Activated T-helper 1 cell treated with anti-CD3 and anti-CD28 coated beads, Interleukin-12 subunit alpha, Interleukin-12 subunit beta, Interleukin-2, Interleukin-4 antibody, amounts not matched to agents 30 ng/mL and 10 ng/mL and 1 ng/mL, durations not matched to agents 14 hours and 24 hours and 36 hours (primary cell): ENCODE measurements at places on chromosomes 6 and 20. TPM values are rescaled to one million over a fixed set of nuclear protein-coding genes. Genes with fewer than 3 reads are reported as not detected.
A peak's percentile ranks its signal among the peaks of the same experiment; 100 is the strongest.

- peak; percentile 80 for DNase-seq
- peaks cover 21% of the 10 kb centered on the region for H3K36me3 ChIP-seq
- H3K27me3 ChIP-seq = peaks cover 3% of the 10 kb centered on the region
- H3K4me1 ChIP-seq = peaks cover 56% of the 10 kb centered on the region
- H3K4me3 ChIP-seq = peak overlapping the region; percentile 99
- peak overlapping the region; percentile 100 for H3K27ac ChIP-seq
These were observed 36.9 kb downstream of the HFE start for GRCh38 chr6:26123947-26124780.

GRCh38 chr20:32538526-32538939 is 46.6 kb downstream of the NOL4L start:
- peak overlapping the region; percentile 69 for H3K4me3 ChIP-seq
- DNase-seq = no peak
- peak overlapping the region; percentile 98 for H3K27ac ChIP-seq
- peaks cover 6% of the 10 kb centered on the region for H3K36me3 ChIP-seq
- H3K27me3 ChIP-seq = no peaks in the 10 kb centered on the region
- peaks cover 77% of the 10 kb centered on the region for H3K4me1 ChIP-seq

- H3K4me1 ChIP-seq = peaks cover 22% of the 10 kb centered on the region
- H3K27ac ChIP-seq = no peak overlapping the region
- no peak for DNase-seq
- H3K36me3 ChIP-seq = peaks cover 2% of the 10 kb centered on the region
These were observed 143.1 kb upstream of the SASH1 start for GRCh38 chr6:148199584-148199983.

GRCh38 chr6:27129095-27129815 is 118.2 kb upstream of the PRSS16 start:
- peaks cover 33% of the 10 kb centered on the region for H3K4me1 ChIP-seq
- no peak for DNase-seq
- H3K27ac ChIP-seq = peak overlapping the region; percentile 8

DNA sequence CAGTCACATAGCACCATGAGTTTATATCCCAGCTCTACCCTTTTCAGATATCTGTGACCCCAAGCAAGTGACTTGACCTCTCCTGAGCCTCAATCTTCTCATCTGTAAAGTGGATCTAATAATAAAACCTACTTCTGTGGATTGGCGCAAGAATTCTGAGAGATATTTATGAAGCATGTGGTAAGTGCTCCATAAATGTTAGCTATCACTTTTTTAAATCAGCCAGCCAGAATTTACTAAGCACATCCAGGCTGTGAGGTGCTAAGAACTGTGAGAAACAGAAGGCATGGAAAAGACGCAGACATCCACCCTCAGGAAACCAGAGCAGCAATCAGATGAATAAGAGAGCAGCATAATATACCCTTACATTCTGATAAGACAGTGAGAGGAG is 862 bp downstream of the C20orf96 start:
- peaks cover 25% of the 10 kb centered on the region for H3K4me1 ChIP-seq
- H3K27me3 ChIP-seq = no peaks in the 10 kb centered on the region
- H3K36me3 ChIP-seq = peaks cover 3% of the 10 kb centered on the region
- H3K27ac ChIP-seq = peak overlapping the region; percentile 74
- no peak overlapping the region for H3K4me3 ChIP-seq
- no peak for DNase-seq

DNA sequence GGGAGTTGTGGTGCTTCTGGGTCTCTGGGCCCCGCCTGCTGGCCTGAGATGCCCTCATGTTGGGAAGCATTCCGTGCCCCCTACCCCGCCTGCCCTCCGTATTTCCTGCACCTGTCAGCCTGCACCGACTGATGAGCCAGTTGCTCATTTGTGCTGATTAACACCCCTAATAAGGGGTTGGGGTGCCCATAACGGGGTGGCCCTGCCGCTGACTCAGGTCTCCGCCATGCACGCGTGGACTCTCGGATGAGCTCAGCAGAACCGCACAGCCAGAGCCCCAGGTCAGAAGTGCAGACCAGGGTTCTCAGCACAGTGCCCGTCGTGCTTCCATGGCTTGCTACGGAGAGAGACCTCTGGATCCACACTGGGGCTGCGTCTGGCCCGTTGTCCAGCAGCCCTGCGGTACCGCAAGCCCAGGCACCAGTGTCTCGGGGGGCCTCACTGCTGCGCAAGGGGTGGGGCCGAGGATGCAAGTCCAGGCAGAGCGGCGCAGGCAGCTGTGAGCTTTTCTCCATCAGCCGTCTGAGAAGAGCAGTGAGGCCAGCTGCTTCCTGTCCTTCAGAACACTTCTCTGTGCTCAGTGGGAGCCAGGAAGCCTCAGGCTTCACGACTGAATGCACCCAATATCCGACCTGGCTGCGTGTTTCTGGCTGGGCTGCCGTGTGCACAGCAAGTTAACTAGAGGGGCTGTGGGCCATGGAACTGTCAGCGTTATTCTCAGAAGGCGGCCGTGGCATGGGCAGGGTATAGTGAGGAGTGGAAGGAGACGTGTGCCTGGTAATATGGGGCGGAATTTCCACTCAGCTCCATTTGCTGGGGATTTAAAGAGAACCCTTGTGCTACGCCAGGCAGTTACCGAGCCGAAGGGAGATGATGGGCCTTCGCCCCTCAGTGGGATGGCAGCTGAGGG is 18.6 kb downstream of the MTG2 start:
- no peaks in the 10 kb centered on the region for H3K27me3 ChIP-seq
- no peak overlapping the region for H3K27ac ChIP-seq
- no peak for DNase-seq
- H3K36me3 ChIP-seq = peaks cover 31% of the 10 kb centered on the region

GRCh38 chr6:2821554-2821953 is 20.1 kb downstream of the SERPINB1 start:
- peaks cover 20% of the 10 kb centered on the region for H3K36me3 ChIP-seq
- no peak for DNase-seq
- no peak overlapping the region for H3K4me3 ChIP-seq
- peaks cover 48% of the 10 kb centered on the region for H3K4me1 ChIP-seq
- H3K27me3 ChIP-seq = no peaks in the 10 kb centered on the region
- H3K27ac ChIP-seq = no peak overlapping the region

GNAS-AS1 gene
- total RNA-seq = 1.4 and 1.7 TPM in 2 replicates

DNA sequence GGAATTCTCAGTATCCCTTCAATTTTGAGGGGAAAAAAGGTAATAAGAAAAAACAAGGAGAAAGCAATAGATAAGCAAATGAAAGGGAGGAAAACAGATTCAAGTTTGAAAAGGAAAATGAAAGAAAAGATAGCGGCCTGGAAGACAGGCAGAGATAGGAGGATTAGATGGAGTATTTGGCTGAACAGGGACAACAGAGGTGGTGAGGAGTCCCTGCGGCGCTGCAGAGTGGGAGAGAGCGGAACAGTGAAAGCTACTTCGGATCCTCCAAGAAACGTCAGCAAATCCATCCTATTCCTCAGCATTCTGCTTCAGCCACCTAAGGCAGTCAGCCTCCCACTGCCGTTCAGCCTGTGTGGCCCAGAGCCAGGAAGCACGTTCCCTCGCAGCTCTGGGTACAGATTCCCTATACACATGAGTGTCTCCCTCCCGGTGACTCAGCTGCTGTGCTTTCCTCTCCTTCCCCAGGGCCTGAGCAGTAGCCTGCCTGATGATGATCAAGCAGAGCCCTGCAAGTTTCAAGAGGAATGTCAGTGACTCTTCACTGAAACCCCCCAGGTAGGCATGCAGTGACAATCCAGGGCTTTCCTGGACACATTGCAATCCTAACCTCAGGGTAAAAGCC is 43.4 kb upstream of the CDYL start:
- no peak overlapping the region for H3K27ac ChIP-seq
- no peak for DNase-seq
- H3K36me3 ChIP-seq = no peaks in the 10 kb centered on the region
- H3K27me3 ChIP-seq = peaks cover 6% of the 10 kb centered on the region
- H3K4me1 ChIP-seq = peaks cover under 1% of the 10 kb centered on the region
- H3K4me3 ChIP-seq = no peak overlapping the region

DNA sequence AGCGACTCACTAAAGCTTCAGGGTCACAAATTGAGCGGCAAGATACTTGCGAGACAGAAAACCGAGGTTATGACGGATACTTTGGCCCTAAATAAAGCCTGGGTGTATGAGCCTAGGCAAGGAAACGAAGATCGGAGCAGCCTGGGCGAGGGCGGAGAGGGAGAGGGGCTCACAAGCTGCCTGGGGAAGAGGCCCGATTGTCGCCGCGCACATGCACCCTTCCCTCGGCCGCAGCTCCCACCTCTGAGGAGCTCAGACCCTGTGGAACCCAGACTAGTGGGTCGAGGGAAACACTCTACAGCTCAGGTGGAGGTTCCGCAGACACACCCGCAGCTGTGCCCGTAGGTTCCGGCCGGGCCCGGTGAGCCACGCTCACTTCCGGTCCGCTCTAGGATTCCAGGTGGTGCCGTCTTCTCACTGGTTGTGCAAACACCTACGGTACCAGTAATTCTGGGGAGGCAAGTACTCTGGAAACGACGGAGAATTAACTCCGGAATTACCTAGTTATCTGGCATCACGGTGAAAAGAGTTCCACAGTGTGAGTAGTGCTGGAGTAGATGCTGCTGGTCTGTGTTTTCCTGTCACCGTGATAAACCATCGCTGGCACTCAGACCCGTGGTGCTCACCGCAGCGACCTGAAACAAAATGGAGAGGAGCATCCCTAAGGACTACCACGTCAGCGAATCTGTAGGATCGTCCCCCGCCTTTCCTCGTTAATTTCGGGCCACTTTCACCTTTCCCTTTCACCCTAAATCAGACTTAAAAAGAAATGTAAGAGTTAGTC is 61.5 kb downstream of the GPX5 start:
- peaks cover 53% of the 10 kb centered on the region for H3K27me3 ChIP-seq
- DNase-seq = peak; percentile 49
- peaks cover 8% of the 10 kb centered on the region for H3K36me3 ChIP-seq
- no peak overlapping the region for H3K27ac ChIP-seq

- no peak overlapping the region for H3K27ac ChIP-seq
- H3K36me3 ChIP-seq = no peaks in the 10 kb centered on the region
- H3K27me3 ChIP-seq = peaks cover 56% of the 10 kb centered on the region
- no peak for DNase-seq
- no peaks in the 10 kb centered on the region for H3K4me1 ChIP-seq
These were observed 4.1 kb upstream of the TFAP2C start for GRCh38 chr20:56624786-56625681.

DNA sequence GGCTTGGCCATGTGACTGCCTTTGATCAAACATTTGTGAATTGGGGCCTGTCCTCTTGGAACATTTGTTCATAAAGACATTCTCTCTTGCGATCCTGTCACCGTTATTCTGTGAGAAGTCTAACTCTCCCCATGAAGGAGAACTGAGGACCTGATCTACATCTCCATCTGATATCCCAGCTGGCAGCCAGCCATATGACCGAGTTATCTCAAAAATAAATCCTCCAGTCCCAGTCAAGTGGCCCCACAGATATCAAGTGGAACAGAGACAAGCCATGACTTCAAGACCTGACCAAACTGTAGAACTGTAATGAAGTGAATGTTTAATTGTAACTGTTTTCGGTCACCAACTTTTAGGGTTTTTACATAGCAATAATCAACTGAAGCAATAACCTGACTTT is 25.7 kb downstream of the SNX3 start:
- H3K27me3 ChIP-seq = no peaks in the 10 kb centered on the region
- DNase-seq = no peak
- peaks cover 9% of the 10 kb centered on the region for H3K36me3 ChIP-seq
- H3K4me3 ChIP-seq = no peak overlapping the region
- H3K4me1 ChIP-seq = no peaks in the 10 kb centered on the region

DNA sequence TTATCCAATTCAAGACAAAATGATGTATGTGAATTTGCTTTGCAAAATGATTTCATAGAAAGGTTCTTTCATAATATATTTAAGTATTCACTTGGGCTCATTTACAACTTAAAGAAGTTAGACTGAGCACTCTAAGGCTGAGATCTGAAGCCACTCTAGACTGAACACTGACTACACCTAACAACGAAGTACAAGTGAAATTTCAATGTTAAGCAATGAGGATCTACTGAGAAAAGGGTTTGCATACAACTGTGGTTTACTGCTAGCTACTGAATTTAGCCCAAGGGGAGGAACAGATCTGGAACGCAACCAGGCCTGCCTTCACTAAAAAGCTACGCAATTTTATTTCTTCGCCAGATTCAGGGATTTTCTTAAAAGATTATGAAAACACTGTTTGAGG is 106.4 kb downstream of the MBOAT1 start:
- no peak overlapping the region for H3K27ac ChIP-seq
- H3K36me3 ChIP-seq = peaks cover 10% of the 10 kb centered on the region
- no peaks in the 10 kb centered on the region for H3K4me1 ChIP-seq
- H3K27me3 ChIP-seq = no peaks in the 10 kb centered on the region

TSBP1 gene
- not detected in 2 replicates for total RNA-seq

GRCh38 chr20:9066191-9066590 is 2.7 kb upstream of the PLCB4 start:
- no peak overlapping the region for H3K4me3 ChIP-seq
- peaks cover 18% of the 10 kb centered on the region for H3K27me3 ChIP-seq
- H3K4me1 ChIP-seq = no peaks in the 10 kb centered on the region
- no peaks in the 10 kb centered on the region for H3K36me3 ChIP-seq
- no peak for DNase-seq

DNA sequence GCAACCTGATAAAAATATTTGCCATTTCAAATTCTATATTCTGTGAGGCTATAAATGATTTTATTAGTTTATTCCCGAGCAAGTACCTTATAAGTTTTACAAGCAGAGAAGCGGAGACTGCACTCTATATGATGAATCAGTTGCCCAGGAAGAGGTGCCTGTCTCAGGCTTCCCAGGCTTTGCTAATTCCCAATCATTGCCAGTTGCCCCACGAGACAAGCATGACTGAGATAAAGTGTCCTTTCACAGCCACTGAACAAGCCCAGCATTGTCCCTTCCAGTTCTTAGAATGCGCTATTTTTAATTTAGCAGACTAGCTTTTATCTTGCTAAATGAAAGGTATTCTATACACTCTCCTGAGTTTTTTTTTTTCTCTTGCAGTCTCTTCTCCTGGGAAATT is 260.7 kb downstream of the ALDH8A1 start:
- H3K36me3 ChIP-seq = no peaks in the 10 kb centered on the region
- no peak overlapping the region for H3K27ac ChIP-seq
- peaks cover 23% of the 10 kb centered on the region for H3K27me3 ChIP-seq
- DNase-seq = no peak

- no peak for DNase-seq
- no peak overlapping the region for H3K27ac ChIP-seq
- H3K27me3 ChIP-seq = peaks cover 4% of the 10 kb centered on the region
- H3K4me1 ChIP-seq = no peaks in the 10 kb centered on the region
- no peaks in the 10 kb centered on the region for H3K36me3 ChIP-seq
These were observed 135.6 kb downstream of the EYA4 start for GRCh38 chr6:133376743-133377142.

DNA sequence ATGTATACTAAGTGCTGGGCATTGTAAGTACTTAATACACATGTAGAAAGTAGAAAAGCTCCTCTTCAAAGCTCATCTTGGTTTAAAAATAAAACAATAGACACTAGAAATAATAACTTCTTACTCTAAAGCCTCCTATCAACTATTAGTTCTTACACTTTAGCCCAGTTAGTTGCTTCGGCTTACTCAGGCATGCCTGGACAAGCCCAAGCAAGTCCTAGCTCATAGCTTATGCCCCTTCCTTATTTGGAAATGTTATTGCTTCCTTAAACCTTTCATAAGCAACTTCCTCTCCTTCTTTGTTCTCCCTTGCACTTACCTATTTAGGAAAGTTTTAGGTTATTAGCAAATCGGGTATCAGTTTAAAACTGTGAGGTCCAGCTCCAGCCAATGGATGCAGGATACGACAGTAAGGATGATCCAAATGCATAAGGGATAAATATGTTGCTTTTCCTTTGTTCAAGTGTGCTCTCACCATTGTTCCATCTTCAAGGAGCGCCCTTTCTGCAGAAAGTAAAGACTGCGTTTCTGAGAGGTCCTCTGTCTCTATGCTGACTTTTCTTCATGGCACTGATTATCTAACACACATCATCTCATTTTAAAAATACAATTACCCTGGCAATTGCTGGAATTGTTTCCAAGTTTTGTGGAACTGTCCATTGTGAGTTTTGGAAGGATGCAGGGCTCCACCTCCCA is 12.3 kb downstream of the TMEM30A start:
- H3K27me3 ChIP-seq = no peaks in the 10 kb centered on the region
- peaks cover 54% of the 10 kb centered on the region for H3K36me3 ChIP-seq
- no peak overlapping the region for H3K4me3 ChIP-seq
- no peak for DNase-seq
